A549 treated with Mapracorat at 1 μM for 4 hours (cell line): ENCODE measurements at places on chromosomes 5 and 9. TPM values are rescaled to one million over a fixed set of nuclear protein-coding genes. Genes with fewer than 3 reads are reported as not detected.

STPG3 gene
- total RNA-seq: not detected in 5 replicates

ZSWIM6 gene
- 4.3 to 6.0 TPM (median 5.0 TPM) in 5 replicates for total RNA-seq

NTNG2 gene
- 0.98 to 3.1 TPM (median 2.1 TPM) in 5 replicates for total RNA-seq

AQP7 gene
- 0.27 to 0.59 TPM (median 0.34 TPM) in 5 replicates for total RNA-seq

TAF1L gene
- not detected in 5 replicates for total RNA-seq
